ENCODE measurements at places on chromosomes 1 and 21. TPM values are rescaled to one million over a fixed set of nuclear protein-coding genes. Genes with fewer than 3 reads are reported as not detected.

DNA sequence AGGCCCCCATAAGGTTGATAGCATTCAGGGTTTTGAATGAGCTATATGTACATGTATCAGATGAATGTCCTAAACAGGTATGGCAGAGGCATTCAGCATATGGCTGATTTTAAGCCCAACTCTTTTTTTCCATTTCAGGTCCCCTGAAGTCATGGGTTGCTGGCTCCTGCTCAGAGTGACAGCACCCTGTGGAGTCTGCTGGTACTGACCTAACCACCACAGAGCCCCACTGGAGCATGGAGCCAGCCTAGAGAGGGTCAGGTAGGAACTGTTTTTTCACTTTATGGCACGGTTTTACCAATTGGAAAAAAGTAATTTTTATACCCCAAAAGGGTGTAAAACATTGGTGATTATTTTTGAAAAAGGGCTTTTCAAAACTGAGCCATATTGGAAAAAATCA, 82.5 kb upstream of the MPC2 start:
- DNase-seq: no peak

- DNase-seq: no peak
These were observed 867 bp downstream of the PTGFRN start for GRCh38 chr1:116910379-116911187.

DNA sequence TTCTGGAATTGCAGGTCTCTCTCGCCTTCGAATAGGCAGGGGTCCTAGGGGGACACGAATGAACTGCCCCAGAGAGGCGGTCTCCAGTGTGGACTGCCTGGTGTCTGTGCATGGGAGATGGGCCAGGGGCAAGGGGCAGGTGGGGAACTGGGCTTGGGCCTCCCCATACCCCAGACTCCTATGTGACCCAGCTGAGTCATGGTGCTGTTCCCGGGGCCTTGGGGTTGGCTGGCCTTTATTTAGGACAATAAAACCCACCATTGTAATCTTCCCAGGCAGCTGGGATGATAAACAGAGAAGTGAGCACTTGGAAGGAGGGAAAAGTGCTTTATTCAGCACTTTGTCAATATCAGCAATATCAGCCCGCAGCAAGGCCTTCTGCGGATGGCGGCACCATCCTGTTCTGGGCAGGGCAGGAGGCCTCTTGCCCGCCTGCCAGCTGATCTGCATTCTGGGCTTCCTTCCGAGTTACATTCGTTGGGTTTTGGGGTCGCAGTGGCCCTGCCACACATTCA, 209.0 kb upstream of the TMEM51 start:
- DNase-seq: no peak

DNA sequence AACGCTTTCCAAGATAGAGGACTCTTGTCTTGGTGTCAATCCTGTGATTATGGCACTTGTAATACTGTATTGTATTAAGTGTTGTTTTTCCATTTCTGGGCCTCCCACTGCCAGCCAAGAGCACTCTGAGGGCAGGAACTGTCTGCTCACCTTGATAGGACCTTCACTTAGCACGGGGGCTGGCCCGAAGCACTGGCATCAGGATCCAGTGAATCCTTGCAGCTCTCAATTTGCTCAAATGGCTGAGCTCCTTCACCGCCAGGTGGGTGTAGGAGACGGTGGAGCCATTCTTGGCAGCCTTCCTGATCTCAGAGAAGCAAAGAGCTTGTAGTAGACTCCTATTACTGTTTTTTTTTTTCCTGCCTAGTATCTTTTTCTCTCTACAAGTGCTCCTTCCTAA, 17.7 kb downstream of the MECR start:
- no peak for DNase-seq

DNA sequence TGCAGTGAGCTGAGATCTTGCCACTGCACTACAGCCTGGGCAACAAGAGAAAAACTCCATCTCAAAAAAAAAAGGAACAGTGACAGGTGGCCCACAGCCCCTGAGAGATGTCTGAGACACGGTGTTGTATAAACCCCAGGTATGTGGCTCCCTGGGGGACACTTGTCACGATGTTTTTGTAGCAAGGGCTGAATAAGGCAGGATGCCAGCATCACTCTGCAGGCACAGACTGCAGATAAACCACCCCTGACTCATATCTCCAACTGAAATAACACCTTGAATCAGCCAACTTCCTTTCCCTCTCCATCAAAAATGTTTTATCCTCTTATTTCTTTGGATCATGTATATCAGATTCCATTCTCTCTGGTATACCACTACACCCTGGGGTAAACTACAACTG, 52.5 kb downstream of the NMNAT2 start:
- DNase-seq: no peak

DNA sequence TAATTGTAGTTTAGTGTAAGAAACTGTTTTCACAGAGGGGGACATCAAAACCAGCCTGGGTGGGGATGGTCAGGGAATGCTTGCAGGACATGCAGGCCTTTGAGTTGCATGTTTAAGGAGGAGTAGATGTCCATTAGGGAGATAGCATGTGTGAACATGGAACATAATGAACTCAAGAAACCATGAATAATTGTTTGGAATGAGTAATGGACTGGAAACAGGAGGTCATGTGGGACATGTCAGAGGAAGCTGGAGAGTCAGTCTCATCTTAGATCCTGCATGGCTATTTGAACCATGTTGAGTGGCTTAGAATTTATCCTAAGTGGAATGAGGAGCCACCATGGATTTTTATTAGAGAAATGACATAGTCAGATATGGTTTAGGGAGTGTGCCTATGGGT, 86.4 kb downstream of the RPE65 start:
- DNase-seq: no peak

- DNase-seq: no peak
These were observed 3.5 kb upstream of the UTS2 start for GRCh38 chr1:7856345-7856744.

GRCh38 chr1:55418208-55419000, 203.2 kb upstream of the USP24 start:
- no peak for DNase-seq

GRCh38 chr1:101235696-101236515, 913 bp upstream of the S1PR1 start:
- no peak for DNase-seq

KRTAP19-1 gene
- total RNA-seq: not detected
